SJSA1 (cell line): ENCODE measurements at places on chromosomes 16 and 17. TPM values are rescaled to one million over a fixed set of nuclear protein-coding genes. Genes with fewer than 3 reads are reported as not detected.
A peak's percentile ranks its signal among the peaks of the same experiment; 100 is the strongest.

Gene GLG1
- 71.1 and 78.5 TPM in 2 replicates for total RNA-seq

Gene TBC1D3L
- not detected in 2 replicates for total RNA-seq

Gene ASIC2
- not detected in 2 replicates for total RNA-seq

DNA sequence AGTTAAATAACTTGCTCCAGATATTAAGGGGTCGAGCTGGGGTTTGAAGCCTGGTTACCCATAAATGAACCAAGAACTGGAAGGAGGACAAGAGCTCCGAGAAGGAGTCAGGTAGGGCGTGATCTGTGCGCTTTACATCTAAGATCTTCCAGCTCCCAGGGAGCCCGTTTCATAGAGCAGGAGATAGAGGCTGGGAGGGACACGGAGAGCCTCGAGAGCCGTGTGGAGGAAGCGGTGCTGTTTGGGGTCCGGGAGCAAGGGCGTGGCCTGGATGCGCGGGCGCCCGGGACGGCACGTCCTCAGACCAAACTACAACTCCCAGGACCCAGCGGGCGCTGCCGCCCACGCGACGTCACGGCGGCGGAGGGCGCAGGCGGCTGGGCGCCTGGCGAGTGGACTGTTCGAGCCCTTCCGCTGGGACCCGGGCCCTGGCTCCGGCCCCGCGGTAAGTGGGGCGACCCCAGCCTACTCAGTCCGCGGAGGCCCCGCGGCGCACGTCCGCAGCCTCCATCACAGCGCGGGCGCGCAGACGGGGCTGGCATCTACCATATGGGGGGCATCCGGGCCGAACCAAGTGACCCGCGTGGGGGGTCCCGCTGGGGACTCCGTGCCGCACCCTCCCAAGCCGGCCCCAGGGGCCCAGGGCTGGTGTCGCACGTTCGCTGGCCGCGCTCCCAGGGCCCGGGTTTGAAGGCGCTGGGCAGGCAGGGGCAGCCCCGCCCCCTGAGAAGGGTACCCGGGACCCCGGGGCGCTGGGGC, at the start of gene BCKDK:
Gene BCKDK, plus strand, starts transcription at position 352 of the 759 bp plus-strand sequence. CDS start 838 bp downstream, outside the sequence.
- DNase-seq, result peak; percentile 81

Gene CDK5R1
- 2.5 and 2.9 TPM in 2 replicates for total RNA-seq

DNA sequence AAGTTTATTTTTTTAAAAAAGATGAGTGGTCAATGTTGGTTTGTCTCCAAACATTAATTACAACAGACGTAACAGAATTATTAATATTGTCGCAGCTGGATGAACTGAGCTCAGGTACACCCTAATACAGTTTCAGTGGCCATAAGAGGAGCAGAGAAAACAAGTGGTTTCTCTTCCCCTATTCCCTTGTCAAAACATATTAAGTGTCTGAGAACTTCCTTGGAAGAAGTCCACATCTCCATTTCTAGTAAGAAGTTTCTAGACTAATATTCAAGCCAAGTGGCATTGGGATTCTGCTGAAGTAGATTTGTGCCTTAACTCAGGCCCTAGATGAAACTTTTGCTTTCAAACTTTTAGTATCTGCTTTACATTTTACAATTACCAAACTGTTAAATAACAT, 47.7 kb downstream of the GNA13 start:
- no peak for DNase-seq

- no peak for DNase-seq
Observed at GRCh38 chr16:31186176-31186575, 6.2 kb downstream of the FUS start.

Gene HOXB13
- not detected in 2 replicates for total RNA-seq
